ENCODE measurements at places on chromosomes 6 and 20.

GRCh38 chr6:118558464-118559217 lies 10.5 kb downstream of the PLN start:
- DNase-seq, result no peak

- DNase-seq, result no peak
Measured at GRCh38 chr20:64092258-64093012, 8.2 kb upstream of the LKAAEAR1 start.

GRCh38 chr20:44181611-44182010 lies 5.4 kb downstream of the JPH2 start:
- DNase-seq, result no peak

DNA sequence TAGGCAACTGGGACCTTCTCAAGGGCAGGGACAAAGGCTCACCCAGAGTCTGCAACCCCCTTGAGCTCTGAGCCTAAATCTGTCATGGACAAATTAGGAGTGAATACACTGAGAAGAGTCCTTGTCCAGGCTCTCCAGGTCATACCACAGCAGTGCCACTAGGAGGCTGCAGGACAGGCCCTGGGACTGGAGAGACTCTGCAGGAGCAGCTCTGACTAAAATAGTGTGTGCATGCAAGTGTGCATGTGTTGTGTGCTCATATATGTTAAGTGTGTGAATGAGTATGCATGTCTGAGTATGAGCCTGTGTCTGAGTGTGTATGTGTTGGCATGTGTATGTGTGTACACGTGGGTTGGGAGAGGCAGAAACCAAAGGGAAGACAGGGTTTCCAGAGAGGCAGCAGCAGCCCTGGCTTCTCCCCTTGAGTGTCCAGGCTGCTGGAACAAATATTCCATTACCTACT lies 27.1 kb downstream of the MRPL14 start:
- peak; percentile 33 for DNase-seq

DNA sequence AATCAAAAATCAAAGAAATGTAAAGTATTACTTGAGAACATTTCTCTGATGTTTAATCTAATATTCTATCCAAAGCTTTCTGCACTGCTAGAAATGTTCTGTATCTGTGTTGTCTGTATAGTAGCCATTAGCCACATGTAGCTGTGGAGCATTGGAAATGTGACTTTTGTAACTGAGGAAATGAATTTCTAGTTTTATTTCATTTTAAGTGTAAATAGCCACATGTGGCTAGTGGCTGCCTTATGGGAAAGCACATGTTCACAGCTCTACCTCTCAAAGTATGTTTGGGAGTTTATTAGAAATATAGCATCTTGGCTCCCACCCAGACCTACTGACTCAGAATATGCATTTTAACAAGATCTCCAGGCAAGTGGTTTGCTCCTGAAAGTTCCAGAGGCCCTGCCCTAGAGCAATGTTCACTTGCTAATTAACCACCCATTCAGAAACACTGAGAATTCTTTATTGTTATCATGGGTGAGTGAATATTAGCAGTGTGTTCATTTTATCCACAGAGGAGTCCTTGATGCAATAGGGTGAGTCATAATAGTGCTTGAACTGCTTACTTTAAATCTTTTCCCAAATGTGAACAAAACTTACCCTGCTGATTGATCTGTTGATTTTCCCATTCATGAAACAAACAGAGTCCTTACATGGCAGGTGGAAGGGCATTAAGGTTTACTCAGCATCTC lies 282.7 kb downstream of the PLCB1 start:
- DNase-seq, result no peak

DNA sequence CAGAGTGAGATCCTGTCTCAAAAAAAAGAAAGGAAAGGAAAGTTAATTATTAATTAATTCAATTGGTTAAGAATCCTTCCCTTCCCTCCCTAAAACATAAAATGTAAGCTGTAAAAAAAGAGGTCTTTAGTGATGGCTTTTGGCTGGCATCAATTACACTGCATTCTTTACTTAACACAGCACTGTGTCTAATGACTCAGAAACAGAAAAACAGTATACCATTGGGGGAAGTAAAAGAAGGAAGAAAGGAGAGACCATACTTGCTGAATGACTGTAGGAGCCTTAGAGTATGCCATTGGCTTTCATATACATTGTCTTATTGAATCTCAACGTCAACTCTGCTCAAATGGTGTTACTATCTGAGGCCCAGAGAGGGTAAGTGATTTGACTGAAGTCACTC lies 18.3 kb upstream of the CITED2 start:
- peak; percentile 70 for DNase-seq

DNA sequence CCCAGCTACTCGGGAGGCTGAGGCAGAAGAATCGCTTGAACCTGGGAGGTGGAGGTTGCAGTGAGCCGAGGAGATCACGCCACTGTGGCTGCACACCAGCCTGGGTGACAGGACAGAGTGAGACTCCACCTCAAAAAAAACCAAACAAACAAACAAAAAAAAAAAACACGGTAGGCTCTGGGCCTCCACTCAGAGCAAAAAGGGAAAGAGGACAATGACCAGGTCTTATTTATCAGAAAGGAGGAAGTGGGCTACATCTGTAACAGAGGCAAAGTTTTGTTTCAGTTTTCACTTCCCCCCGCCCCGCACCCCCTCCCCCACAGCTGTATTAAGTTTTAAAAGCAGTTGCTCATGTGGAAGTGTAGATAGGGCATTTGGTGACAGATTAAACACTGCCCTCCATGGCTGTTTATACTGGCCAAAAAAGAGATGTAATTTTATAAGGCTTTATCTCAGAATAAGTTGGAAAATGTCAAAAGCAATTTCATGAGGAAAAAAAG lies 114.6 kb downstream of the RCAN2 start:
- DNase-seq, result peak; percentile 78

DNA sequence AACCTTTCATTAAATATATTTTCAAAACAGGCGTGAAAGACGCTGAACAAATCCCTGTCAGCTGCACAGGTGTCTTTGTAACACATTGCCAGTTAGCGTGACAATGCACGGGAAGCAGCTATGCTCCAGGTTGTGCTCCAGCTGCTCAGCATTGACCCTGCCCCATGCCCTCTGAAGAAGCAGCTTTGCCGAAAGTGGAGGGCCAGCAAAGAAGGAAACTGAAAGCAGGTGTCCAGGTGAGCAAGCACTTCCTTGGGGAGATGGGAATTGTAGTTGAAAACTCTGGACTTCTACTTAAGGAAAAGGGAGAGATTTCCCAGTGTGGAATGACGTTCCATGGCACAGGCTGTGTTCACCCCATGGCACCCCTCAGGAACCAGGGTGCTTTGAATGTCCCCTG lies 125.7 kb downstream of the TTLL2 start:
- no peak for DNase-seq

- DNase-seq, result no peak
Measured at GRCh38 chr20:49029203-49029602, 16.9 kb upstream of the CSE1L start.

DNA sequence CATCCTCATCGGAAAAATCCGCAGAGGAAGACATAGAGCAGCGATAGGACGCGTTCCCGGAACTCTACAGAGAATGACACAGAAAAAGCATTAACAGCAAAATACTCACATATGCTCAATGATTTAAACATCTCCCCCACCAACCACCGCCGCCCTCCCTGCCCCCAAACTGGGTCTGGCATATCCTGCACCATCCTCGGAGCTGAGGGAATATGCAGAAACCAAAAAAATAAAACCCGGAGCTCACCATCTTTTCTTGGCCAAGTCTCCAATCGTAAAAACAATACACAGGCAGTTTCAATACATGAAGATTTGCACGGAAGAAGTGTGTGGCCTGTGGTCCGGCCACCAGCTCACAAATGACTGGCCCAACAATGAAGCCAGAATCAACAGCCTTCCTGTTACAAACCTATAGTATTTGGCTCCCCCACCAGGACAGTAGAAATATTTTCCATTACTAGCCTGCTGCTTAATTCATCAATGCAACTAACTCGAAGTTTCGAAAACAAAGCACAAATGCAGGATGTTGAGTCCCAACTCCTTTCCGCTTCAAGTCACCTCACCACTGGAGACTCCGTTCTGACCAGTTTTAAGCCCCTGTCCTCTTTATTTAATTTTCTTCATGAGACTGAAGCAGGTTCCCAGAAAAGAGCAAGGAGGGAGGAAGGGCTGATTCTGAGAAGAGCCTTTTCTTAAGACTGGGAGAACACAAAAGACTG lies 103.2 kb upstream of the BEND6 start:
- DNase-seq, result peak; percentile 79

- DNase-seq, result no peak
Measured at GRCh38 chr6:101800598-101800997, 407.1 kb downstream of the GRIK2 start.

Measured in suppressor macrophage (primary cell).